Smooth muscle cell of the brain vasculature (primary cell): ENCODE measurements at places on chromosomes 13 and 19.

DNA sequence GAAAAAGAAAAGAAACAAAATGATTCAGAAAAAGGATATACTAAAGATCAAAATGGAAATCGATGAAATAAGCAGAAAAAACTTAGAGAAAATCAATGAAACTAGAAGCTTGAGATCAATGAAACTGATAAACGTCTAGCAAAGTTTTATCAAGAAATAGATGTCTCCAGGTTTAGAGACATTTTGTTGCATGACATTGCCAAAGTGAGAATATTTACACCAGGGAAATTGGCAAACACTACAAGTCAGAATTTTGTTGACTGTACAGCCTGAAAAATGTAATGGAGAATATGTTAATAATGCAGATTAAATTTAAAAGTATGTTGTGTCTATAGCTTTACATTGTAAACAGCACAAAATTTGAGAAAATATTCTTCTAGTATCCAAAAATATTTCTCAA, 5.3 kb upstream of the ZNF599 start:
- DNase-seq = no peak

GRCh38 chr13:27372896-27373295, 51.5 kb upstream of the GTF3A start:
- no peak for DNase-seq

DNA sequence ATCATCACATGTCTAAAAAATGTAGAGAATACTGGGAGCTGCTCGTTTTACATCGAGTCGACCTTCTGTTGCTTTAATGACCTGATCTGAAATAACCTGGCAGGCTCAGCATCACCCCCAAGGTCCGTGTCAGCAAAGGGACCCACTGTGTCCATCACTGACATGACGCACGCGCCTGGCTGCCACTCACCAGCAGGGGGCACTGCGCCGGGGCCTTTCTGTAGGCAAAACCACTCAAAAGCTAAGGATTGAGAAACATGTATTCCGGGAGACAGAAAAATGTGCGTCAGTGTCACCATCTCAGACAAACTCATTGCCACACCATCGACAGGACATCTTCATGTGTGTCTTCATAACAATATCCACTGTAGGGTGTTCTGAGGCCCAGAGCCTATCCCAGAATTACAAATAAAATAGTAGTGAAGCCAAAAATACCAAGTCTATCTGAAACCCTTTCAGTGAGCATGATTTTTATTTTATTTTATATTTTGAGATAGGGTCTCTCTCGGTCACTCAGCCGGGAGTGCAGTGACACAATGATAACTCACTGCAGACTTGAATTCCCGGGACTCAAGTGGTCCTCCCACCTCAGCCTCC, 130.3 kb upstream of the LSM14A start:
- no peak for DNase-seq

DNA sequence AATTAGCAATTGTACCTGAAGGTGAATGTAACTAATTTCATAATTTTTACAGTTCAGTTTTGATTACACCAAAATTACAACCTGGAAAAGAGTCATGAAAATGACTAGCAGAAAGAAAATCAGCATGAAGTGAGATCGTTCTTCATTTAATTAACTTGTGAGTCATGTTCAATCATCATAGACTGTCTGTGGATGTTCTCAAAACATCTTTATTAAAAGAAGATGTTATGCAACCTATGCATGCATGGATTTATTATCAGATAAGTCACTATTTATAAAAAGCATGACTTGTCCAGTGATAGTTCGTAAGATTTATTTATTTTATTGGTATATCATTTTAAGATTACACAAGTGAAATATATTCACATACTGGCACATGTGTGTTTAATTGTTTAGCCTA, 245.9 kb downstream of the ITGBL1 start:
- DNase-seq = no peak

- DNase-seq = no peak
These were observed 350.2 kb downstream of the IRS2 start for GRCh38 chr13:109436055-109436622.

- no peak for DNase-seq
These were observed 887 bp downstream of the SIPA1L3 start for GRCh38 chr19:37907735-37908455.

GRCh38 chr13:93625536-93625935, 398.9 kb downstream of the GPC6 start:
- no peak for DNase-seq

GRCh38 chr19:42657556-42657955, 62.8 kb upstream of the CEACAM8 start:
- no peak for DNase-seq

DNA sequence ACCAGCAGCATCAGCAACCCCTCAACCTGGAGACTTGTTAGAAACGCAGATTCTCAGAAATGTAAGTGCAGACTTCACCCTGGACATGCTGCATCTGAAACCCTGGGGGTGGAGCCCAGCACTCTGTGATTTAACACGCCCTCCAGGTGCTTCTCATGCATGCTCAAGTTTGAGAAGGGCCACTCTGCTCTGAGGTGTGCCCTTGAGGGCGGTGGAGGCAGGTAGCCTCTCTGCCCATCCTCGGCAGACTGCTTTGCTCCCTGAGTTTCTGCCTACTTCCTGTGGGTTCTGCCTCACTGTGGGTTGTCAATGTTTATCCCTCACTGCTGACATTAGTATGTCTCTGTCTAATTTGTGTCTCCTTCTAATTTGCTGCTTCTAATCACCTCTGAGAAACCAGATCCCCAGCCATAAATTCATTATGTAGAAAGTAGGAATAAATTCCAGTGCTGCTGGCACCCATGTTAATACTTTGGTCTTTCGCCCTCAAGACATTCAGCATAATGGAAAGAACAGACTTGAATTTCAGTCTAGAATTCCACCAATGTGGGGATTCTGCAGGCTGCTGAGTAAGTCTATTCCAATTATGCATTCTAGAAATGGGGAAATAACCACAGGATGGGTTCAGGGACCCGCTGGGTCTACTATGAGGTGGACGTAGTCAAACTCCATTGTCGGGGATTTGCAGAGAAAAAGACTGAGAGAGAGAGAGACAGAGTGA, 51.3 kb upstream of the CYSLTR2 start:
- no peak for DNase-seq

DNA sequence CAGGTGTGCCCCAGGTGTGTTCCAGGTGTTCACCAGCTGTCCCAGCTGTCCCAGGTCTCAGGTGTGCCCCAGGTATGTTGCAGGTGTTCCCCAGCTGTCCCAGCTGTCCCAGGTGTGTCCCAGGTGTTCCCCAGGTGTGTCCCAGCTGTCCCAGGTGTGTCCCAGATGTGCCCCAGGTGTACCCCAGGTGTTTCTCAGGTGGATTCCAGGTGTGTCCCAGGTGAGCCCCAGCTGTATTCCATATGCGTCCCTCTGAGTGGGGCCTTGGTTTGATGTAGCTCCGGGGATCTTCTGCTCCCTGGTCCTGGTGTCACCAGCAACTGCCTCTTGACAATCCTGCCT, 719 bp upstream of the GRK1 start:
- DNase-seq = no peak

DNA sequence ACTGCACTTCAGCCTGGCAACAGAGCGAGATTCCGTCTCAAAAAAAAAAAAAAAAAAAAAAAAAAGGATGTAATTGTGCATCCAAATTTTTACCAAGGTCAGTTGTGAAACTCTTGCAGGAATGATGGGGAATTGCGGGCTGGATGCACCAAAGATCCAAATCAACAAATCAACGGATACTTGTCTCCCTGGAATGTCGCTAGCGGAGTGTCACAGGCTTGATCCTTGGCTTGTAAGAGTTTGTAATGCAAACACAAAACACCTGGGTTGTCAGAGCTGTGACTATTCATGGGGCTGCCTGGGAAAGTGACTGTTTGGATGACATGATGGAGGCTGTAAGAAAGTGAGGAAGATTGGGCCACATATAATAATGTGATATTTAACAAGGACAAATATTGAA, 4.2 kb downstream of the KANK3 start:
- no peak for DNase-seq

DNA sequence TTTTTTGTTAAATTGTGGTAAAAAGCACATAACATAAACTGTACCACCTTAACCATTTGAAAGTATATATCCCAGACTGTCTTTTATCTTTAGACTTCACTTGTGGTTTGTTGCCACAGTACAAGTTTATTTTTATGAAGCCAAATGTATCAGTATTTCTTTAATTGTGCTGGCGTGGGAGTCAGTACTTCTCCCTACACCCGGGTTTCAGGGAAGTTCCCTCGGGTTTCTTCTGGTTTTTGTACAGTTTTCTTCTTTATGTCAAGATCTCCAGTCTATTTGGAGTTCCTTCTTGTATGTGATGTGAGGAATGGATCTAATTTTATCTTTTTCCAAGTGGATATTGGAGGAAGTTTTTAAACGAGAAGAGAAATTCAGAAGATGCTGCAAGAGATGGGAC, 20.5 kb downstream of the CCDC8 start:
- DNase-seq = no peak

DNA sequence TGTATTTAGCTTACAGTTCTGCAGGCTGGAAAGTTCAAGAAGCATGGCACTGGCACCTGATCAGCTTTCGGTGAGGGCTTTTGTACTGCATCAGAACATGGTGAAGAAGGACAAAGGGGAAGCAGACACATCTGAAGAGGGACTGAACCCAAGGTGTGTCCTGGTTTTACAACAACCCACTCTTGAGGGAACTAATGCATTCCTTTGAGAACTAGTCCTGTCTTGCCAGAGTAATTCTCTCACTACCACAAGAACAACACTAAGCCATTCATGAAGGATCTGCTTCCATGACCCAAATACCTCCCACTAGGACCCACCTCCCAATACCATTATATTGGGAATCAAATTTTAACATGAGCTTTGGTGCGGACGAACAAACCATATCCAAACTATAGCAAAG, 93.6 kb downstream of the RFC3 start:
- no peak for DNase-seq

DNA sequence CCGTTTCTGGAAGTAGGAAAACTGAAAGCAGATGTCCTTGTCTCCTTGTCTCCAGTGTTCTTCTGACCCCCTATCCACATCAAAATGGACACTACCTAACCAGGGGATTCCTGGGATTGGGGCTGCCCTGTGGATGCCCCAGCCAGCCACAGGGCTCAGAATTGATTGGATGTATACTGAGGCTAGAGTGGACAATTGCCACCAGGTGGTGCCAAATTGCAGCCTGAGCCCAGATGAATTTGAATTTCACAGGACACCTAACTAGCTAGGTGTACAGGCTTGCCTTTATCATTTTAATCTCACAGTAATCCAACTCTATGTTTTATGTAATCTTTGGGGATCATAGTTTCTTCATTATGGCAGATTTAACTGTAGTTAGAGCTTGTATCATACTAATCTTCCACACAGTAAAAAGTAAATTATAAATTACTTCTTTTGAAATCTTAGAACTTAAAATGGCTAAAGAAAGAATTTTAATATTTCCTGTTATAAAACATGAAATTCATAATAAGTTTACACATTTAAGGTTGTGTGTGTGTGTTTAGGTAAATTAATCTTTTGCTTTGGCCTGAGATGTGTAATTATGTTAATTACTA, 58.0 kb downstream of the PIBF1 start:
- DNase-seq = peak; percentile 9

DNA sequence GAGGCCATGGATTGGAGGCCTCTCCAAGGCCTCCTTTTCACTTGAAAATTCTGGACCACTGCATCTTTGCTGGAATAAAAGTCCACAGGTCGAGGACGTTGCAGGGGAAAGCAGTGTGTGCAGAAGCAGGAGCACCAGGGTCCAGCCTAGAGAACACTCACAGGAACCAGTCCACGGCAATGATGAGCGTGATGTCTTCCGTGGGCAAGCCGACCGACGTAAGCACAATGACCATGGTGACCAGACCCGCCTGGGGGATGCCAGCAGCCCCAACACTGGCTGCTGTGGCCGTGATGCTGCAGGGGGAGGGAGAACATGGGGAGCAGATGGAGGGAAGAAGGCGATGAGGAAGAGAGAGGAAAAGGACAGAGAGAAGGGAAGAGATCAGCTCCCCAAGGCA, 11.5 kb downstream of the OR7C2 start:
- no peak for DNase-seq

DNA sequence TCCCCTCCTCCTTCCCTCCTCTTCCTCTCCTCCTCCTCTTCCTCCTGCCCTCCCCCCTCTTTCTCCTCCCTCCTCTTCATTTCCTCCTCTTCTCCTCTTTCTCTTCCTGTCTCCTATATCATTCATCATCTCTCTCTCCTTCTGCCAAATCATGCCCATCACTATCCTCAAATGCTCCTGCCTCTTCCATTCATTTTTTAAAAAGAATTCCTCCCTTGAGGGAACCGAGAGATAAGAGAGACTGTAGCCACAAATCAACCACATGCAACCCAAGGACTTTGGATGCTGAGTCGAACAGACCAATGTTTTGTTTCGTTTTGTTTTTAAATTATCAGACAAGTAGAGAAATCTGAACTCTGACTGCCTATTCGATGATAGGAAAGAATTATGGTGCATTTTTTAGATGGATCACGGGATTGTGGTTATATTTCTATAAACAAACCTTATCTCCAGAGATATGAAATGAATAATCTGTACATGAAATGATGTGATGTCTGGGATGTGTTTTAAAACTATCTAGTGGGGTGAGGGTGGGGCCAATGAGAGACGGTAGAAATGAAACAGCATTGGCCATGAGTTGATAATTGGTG, 9.5 kb upstream of the ZNF541 start:
- DNase-seq = no peak

GRCh38 chr13:96785986-96786385, 208.3 kb downstream of the OXGR1 start:
- DNase-seq = no peak

- DNase-seq = no peak
These were observed 26.7 kb downstream of the KCTD15 start for GRCh38 chr19:33823341-33823740.

DNA sequence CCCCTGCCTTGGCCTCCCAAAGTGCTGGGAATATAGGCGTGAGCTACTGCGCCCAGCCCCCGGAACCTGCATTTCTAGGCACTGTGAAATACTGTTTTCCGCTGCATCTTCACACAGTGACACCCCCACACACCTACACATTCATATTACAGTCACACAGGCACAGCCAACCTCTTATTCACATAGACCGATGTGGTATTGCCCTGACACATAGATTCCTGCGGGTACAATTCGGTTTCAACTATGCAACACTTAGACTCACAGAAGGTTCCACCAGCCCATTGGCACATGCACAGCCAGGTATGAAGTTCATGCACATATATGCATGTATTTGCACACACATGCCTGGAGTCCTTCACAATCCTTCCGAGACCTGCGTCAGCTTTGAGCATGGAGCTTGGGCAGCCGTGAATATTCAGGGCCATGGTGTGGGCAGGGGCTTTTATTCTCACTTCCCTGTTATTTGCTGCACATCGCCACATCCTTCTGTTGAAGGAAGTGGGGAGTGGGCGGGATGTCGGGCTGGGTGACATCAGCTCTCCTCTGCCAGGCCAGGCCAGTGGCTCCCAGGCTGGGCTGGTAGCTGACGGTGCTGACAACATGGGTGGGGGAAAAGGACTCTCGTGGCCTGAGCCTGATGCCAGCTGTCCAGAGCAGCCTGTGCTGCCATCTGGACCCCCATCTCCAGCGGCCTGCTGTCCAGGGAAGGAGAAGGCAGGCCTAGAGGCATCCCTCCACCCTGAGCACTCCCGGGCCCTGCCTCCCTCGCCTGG, 5.4 kb upstream of the CDC37 start:
- no peak for DNase-seq

GRCh38 chr19:56966225-56966696, 125.7 kb upstream of the PEG3 start:
- no peak for DNase-seq

GRCh38 chr13:114027046-114027715, 53.3 kb upstream of the C13orf46 start:
- DNase-seq = no peak

GRCh38 chr19:36258028-36258875, 43.3 kb downstream of the ZNF146 start:
- no peak for DNase-seq
